ENCODE measurements at places on chromosomes 1 and 21.

DNA sequence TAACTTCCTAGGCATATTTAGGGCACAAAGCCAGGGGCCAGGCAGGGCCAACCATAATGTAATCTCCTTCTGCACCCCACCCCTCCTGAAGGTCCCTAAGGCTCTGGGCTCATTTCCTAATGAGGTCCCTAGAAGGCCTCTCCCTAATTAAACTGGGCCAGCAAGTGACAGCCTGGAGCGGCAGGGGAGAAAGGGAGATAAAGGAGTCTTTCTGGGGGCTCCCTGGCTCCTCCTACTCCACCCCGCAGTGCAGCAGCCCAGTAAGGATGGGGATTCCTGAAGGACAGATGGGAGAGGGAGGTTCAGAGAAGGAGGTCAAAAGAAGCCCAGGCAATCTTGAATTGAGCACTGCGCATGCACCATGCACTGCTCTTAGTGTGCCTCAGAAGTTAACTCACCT, 12.8 kb downstream of the LRP8 start:
- no peak for DNase-seq

GRCh38 chr1:9699361-9699760, 47.8 kb downstream of the PIK3CD start:
- DNase-seq, result no peak

DNA sequence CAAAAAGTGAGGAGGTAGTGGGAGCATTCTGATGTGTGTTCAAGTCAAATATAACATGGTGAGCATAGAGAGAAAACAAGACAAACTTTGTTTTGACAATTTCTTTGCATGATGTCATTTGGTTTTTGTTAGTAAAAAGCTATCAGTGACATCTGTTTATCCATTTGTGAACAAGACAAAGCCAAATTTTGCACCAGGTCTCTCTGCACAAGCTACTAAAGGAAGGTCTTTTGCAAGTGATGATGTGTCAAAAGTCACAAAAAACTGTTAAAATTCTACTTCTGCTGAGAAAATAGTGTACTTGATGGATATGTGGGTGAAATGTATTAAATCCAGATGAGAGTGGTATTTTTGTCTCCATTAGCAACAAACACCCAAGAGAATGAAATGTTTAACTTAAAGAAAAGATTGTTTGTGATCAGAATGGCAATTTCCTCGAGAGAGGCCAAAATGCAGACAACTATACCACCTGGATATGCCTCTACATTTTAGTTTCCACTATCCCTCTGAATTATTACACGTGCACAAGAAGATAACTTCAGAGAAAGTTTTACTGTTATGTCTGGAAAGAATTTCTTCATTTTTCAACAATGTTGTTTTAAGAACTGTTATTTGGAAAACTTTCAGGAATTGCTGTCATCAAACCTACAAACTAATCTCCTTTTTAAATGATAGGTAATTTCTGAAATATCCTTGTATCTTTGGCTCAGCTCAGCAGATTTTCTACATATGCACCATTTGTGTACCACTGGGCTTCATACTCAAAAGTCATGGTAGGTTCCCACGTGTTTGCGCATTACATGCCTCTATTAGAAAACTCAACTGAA, 807.4 kb upstream of the ADGRL2 start:
- no peak for DNase-seq

DNA sequence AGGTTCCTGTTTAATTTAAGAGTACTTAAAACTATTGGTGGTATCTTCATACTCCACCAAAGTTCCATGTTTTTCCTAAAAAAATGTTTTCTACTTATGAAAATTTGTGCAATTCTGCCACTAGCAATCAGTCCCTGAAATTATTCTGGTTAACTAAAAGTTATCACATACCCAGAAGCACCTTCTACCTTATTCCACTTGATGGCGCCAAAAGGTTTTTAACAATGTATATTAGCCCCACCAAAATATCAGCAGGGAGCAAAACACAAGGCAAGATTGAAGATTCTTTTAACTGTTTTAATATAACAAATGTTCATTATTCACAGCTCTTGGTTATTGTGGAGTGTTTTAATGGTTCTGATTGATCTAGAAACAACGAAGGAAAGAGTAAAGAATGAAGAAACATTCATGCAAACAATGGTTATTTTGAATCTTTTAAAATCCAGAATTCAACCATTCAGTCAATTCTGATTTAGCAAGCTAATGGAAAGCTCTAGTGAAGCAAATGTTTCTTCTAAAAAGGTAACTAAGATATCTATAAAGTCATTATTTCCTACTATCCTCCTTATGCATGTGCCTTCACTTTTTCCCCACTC, 67.2 kb downstream of the TTLL7 start:
- peak; percentile 25 for DNase-seq

- DNase-seq, result peak; percentile 56
These were observed at the start of gene CHRM3 for GRCh38 chr1:239386453-239387303. TSS of gene CHRM3 (plus strand) at chr1:239386568. CDS start at chr1:239907452, 520,884 bp downstream.

GRCh38 chr1:199811163-199811562, 216.3 kb upstream of the NR5A2 start:
- no peak for DNase-seq

DNA sequence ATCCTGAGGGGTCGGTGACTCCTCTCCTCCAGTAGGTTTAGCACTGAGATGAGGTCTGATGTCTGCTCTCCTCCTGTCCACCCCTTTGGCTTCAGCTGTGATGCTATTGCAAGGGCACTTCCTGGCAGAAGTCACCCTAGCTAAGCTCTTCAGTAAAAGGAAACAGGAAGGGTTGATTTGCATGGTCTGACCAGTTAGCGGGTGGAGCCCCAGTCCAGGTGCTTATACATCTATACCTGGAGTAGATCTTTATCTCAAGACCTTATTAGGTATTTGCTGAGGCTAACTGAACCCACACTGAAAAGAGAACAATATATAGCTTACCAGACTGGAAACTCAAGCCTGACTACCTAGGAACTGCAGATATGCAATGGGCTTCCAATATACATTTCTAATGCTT, 28.9 kb upstream of the NFASC start:
- DNase-seq, result no peak

DNA sequence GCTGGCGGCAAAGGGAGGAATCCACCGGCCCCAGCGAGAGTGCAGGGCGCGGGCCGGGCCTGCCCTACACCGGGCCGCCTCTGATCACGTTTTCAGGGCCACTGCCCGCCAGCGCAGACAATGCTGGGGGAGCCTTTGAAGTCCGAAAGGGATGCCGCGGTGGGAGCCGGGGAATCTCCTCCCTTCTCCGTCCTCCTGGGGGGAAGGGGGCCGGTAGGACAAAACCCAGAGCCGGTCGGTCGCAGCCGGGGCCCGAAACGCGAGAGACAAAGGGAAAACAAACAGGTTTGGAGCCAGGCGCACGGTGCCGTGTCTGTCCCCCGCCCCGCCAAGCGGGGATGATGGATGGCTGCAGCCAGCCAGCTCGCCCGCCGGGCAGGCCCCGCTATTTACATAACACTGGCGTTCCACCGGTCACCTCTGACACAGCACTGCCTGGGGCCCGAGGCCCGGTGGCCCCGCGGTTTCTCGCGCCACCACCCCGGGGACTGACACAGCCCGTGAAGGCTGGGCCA, 92.0 kb downstream of the CASZ1 start:
- DNase-seq, result no peak

DNA sequence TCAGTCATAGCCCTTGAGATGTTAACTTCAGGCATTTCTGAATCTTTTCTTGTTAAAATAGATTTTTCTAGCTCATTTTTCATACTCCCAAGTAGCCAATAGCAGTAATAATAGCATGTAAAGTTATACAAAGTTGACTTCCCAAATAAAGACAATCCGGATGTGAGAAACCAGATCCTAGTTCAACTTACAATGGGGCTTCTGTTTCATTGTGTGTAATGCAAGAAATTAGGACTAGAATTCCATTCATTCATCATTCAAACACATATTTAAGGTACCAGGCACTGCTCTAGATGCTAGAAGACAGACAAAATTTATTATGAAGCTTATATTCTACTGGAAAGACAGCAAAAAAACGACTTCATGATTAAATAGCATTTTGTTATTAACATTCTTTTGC, 240.3 kb downstream of the OLFM3 start:
- DNase-seq, result no peak

DNA sequence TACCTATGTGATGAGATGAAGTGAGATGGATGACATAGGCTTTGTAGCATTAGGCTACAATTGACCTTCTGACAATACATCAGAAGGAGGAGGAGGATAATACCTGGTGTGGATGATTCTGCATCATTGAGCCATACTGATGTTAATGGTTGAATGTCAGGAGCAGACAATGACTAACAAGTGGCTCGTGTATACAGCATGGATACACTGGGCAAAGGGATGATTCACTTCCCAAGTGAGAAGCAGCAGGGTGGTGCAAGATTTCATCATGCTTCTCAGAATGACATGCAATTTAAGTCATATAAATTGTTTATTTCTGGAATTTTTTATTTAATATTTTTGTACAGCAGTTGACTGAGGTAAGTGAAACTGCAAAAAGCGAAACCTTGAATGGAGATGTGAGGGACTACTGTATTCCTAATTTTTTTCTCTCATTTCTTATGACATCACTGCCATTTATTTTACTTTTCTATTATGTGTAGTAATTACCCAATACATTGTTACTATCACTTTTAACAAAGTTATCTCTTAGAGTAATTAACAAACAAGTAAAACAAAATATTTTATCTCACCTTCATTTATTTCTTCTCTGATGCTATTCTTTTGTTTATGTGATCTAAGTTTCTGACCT, 34.4 kb upstream of the COP1 start:
- DNase-seq, result peak; percentile 64

- no peak for DNase-seq
These were observed 23.4 kb downstream of the CELF3 start for GRCh38 chr1:151693057-151693651.

GRCh38 chr21:43866659-43867331, 1.8 kb downstream of the AGPAT3 start:
- DNase-seq, result no peak

DNA sequence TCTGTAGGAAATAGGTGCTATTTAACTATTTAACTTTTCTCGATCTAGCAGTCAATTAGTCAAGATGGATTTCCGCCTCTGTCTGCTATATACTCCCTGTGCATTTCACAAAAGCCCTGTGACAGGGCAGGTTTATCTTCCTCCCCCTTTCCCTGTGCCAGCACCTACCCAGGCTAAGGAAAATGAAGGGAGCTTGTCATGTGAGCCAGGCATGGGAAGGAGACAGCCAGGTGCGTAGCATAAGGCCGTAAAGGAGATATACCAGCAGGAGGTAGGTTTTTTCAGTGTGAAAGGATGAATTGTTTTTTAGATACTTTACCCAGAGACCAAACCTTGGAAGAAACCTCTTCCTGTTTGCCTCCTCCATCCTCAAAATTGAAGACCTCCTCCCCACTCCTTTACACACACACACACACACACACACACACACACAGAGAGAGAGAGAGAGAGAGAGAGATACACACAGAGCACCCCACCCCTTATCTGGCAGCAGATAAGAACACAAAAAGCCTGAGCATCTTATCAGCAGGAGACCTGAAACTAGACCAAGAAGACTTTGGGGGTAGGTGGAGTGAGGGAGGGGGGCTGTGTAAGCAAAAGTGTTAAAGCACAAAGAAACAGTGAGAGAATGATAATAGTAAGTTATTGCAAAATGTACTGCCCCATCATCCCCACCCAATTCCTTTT, 12.0 kb upstream of the TARBP1 start:
- DNase-seq, result no peak

DNA sequence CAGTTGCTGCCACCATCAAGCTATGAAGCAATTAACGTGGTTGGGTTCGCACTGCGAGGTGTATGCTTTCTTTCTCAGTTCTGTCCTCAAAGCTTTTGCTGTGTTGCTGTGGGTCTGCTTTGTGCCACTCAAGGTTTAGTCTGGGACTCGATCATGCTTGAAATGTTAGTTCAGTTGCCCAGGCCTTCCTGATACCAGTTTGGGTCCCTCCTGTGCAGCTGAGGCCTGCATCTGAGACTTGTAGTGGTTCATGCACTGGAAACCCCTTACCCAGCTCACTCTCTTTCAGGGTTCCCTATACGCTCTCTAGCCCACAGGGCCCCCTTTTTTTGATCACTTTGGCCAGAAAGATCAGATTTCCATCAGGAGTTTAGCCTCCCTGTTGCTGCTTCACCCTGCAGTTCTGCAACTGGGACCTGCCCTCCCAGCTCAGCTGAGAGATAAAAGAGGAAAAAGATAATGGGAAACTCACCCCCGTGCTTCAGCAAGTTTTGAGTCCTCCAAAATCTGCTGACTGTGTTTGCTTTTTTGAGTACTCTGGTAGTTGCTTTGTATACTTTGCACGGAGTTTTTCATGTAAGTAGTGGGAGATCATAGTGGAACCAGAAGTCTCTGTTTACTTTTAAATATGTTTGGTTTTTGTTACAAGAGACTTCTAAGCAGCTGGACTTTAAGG, 317.0 kb downstream of the HHAT start:
- no peak for DNase-seq

GRCh38 chr1:91428182-91428798, 23.7 kb upstream of the HFM1 start:
- DNase-seq, result no peak

- DNase-seq, result no peak
These were observed 212.8 kb downstream of the DYRK1A start for GRCh38 chr21:37579356-37579755.

DNA sequence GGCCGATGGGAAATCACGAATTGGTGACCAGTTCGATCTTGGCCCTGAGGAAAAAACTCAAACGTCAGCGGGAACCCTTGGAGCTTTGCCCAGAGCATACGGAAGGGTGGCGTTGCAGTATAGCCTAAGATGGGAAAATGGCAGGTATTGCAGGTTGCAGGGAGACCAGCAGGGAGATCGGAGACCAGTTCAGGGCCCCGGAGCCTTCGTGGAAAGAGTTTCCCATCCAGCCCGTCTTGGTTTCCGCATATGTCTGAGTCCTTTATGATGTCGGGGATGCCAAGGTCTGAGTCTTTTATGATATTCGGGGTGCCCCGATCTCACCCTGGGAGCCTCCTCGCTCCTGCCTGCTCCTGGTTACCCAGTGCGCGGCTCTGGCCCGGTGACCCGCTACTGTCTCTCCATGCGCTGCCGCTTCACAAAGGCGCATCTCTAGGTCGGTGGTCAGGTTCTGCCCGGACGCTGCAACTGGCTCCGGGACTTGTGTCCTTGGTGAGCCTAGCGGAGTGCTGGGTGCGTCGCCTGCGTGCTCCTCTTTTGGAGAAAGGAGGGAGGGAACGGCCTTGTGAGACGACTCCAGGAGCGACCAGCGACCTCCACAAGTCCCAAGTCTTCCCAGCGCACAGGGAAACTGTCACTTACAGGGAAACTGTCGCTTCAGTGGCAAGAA, 94.2 kb downstream of the PRKAB2 start:
- no peak for DNase-seq

GRCh38 chr1:156681196-156681960, 4.2 kb upstream of the NES start:
- DNase-seq, result no peak

GRCh38 chr1:188425687-188426086, 1596.9 kb downstream of the PLA2G4A start:
- peak; percentile 78 for DNase-seq

GRCh38 chr1:234154320-234155251, 218.7 kb upstream of the COA6 start:
- peak; percentile 50 for DNase-seq

GRCh38 chr1:87295445-87296110, 33.1 kb upstream of the LMO4 start:
- DNase-seq, result no peak

GRCh38 chr1:173749137-173749536, 34.4 kb downstream of the KLHL20 start:
- no peak for DNase-seq

All from HS-5 (cell line).